ENCODE measurements at places on chromosomes 2 and 18. TPM values are rescaled to one million over a fixed set of nuclear protein-coding genes. Genes with fewer than 3 reads are reported as not detected.

DNA sequence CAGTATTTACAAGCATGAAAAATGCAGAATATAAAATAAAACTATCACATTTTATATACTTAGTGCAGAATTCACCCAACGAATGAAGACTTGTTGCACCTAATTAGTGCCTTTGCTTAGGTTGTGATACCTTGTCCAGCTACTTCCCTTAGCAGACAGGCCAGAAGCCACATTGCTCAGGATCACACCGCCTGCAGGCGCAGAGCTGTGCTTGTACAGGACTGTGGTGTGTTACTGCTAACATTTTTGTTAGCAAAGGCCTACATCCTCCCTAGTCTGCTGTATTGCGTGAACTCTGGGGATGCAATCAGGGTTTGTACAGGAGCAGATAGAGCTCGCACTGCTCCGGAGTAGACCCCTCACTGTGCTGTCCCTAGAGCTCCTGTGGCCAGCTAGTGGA lies 336.9 kb downstream of the CBLN2 start:
- no peak for DNase-seq

DNA sequence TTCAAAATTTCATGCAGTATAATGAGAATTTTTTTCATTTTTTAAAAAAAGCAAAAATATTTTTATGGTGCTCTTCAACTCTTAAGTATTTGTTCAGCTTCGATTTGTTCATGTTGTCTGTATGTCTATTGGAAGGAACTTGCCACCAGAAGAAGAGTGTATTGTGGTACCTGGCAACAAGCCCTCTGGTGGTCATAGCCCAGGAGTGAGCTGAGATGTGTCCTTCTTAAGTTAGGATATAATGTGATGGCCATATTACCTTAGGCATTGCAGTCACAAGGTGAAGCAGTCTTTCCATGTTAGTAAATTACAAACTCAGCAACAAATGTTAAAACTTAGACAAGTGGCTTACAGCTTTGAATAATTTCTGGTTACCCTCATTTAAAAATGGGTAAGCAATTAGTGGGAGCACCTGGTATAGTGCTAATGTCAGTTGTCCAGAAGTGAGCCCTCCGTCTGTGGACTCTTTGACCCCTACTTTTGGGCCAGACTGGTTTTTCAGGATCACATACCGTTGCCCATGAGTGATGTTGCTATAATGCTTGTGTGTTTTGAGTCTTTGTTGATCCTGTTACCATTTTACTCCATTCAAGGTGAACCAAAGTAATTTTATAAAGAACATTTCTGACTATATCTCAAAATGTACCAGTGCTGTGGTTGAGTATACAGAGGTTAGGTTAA lies 57.4 kb downstream of the MYO1B start:
- DNase-seq, result no peak

TCF23 gene
- total RNA-seq, result 0.07 TPM

SAG gene
- total RNA-seq, result 0.04 TPM

FBXO48 gene
- 1.8 TPM for total RNA-seq

DNA sequence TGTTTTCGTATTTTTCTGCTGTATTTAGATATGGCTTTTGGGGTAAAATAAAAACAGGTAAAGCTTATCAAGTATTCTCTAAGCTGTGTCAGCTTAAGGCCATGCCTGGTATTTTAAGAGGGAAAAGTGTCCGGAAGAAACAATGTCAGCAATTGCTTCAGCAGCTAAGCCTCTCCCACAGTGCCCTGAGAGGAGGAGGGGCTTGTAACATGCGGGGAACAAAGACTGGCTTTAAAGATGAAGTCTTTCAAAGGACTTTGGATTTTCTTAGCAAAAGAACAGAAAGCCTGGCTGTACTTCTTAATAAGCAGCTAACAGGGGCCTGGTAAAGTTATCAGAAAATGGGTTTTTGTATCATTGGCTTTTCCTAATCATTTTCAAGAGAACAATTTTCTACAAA lies 102.8 kb downstream of the PXDN start:
- DNase-seq, result no peak

DNA sequence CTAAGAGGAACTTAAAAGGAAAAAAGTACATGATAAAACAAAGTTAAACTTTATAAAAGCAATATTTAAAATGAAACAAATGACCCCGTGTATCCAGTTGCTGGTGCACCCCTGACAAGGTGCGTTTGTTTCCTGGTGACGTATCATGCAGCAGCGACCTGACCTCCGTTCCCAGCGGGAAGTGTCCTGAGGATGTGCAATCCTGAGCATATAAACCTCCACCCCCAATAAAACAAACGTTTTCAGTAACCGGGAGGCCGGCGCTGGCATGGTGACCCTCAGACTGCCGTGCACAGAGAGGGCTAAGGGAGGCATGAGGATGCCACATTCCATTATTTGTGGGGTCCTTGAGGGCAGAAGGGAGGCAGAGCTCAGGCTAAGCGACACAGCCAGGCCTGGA lies 14.8 kb downstream of the SLC66A2 start:
- peak; percentile 4 for DNase-seq

DNA sequence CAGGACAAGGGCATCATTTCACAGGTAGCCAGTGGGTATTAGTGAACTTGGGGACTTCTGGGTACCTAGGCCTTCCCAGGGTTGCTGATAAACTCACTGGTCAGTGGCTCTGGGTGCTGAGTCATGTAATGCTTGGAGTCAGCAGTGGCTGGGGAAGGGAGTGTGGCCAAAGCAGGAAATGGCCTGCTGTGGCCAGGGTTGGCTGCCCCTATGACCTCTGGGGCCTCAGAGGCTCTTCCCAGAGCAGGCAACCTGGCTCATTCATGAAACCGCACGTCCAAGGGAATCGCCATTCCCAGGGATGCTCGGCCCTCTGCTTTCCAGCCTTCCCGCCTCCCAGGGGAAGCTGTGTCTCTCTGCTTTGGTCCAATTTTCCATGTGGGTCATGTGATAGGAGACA lies 294.9 kb downstream of the DYSF start:
- DNase-seq, result no peak

DNA sequence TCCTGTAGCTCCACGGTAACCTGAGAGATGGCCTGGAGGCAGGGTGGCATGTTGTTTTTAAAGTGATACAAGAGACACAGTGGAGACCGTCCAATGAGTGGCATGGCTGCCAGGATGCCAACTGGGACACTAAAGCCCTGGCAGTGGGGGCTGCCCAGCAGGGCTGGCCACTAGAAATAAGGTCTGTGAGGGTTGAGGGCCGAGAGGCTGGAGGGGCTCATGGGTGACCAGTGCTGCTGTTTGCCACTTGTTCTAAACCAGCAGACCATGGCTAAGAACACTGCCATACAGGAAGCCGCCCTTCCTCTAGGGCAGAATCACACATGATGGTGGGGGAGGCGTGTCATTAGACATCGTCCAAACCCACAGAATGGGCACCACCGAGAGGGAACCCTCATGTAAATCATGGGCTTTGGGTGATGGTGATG lies 71.9 kb downstream of the ALPK2 start:
- DNase-seq, result no peak

SNORC gene
- 2.1 TPM for total RNA-seq

CPS1 gene
- 0.20 TPM for total RNA-seq

NTSR2 gene
- not detected for total RNA-seq

TBR1 gene
- total RNA-seq, result 0.02 TPM

DNA sequence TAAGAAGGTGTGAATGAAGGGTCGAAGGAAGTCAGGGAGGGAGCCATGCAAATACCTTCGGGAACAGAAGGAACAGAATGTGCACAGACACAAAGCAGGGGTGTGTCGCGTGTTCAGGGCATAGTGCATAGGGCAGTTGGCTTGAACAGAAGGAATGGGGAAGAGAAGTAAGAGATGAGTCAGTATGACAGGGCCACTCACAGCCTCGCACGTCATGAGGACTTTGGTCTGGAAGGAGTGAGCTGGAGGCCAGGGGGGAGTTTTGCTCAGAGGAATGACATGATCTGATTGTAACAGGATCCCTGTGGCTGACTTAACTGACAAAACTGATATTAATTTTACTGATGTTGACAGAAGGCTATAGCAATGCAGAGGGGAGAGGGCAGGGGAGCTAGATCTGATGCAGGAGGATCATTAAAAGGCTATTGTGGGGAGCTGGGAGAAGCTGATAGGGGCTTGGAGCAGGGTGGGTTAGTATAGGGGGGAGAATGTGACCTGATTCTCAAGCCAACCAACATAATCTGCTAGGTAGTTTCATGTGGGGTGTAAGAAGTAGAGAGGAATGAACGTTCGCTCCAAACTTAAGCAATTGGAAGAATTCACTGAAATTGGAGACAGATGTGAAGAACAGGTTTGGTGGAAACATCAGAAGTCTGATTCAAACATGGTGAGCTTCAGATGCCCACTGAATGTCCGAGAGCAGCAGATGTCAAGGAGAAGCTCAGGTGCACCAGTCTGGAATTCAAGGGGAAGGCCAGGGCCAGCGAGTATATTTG lies 60.4 kb upstream of the COPS8 start:
- DNase-seq, result no peak

- no peak for DNase-seq
These were observed 147.9 kb upstream of the GAREM1 start for GRCh38 chr18:32618546-32618945.

GRCh38 chr2:240637901-240638345 lies 12.6 kb downstream of the GPR35 start:
- no peak for DNase-seq

DNA sequence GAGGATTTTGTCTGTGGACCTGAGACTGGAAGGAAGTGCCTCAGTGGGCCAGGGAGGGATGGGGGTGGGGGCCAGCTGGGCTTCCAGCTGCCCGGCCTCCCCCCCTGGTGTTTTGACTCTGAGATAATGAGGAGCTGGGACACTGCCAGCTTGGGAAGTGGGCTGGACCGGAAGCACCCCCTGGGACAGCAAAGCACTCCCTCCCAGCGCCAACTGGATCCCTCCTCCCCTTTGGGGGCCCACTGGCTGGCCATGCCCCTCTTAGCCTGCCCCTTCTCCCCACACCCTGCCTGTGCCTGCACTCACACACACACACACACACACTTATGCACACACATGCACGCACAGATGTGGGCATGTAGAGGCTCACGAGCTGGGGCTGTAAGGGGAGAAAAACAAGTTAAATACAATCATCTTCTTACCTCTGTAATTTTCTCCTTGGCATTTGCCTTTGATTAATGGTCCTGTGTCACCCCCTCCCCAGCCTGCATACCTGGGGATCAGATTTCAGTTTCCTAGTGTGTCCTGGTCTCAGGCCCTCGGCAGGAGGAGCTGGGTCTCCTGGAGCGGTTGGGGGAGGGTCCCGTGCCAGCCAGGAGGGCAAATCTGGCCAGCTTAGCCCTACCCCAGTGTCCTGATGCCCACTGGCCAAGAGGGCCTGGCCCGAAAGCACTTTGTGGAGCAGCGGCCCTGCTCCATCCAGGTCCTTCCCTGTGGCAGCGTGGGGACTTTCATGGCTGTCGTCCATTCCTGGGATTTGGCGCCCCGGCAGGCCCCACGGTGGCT lies 3.6 kb downstream of the ITM2C start:
- no peak for DNase-seq

DNA sequence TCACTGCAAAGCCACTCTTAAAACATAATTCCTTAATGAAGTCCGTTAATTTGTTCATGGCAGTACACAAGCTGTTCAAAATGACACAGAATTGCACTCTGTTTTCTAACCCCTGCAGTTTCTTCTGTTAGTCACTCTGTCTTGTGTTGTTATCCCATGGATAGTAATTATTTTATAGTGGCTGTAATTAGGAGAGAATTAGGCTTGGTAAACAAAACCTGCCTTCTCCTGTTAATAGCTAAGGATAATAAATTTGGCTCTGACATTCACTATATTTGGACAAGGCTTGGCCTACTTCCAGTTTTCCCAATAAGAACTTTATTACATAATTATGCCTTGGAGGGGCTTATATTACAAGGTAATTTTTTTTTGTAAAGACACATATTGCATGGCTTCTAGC lies 330.3 kb upstream of the FIGN start:
- DNase-seq, result no peak

- DNase-seq, result no peak
These were observed 41.0 kb downstream of the CYBRD1 start for GRCh38 chr2:171563301-171563700.

GRCh38 chr2:144834363-144834762 lies 314.4 kb upstream of the ZEB2 start:
- DNase-seq, result no peak

- DNase-seq, result no peak
These were observed 128.0 kb downstream of the NFATC1 start for GRCh38 chr18:79523736-79524180.

DNA sequence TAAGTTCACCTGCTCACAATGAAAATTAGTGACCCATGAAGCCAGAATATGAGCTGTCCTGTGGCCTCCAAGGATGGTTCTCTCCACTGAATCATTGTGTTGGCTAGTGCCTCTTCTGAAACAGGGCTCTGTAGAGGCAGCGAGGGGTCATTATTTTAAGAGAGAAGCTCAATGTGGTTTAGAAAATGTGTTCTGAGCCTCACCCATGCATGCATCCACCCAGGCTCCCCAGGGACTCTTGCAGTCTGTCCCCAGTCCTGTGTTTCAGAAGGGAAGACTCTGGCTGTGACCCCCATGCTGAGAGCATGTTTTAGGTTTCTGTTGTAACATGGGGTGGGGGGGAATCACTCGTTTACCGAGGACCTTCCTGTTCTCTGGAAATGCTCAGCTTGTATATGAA lies 135.2 kb downstream of the RNF144A start:
- DNase-seq, result no peak

DNA sequence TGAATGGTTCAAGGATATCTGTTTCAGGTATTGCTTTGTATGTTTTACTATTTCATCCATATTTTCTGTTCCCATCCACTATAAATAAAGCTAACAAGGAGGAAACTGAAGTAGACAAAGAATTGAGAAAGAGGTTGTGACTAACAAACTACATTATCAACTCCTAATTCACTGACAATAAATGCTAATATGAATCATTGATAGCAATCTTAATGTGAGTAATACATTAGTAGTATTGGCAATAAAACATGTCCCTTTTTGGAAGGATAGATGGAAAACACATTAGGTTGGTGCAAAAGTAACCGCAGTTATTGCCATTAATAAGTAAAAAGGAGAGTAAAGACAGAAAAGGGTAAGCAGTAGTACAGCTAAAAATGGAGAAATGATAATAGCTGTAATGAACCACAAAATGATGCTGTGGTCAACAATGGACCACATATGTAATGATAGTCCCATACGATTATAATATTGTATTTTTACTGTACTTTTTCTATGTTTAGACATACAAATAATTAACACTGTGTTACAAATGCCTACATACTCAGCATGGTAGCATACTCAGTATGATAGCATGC lies 104.7 kb downstream of the THADA start:
- DNase-seq, result no peak

- DNase-seq, result no peak
These were observed 273.0 kb upstream of the ID2 start for GRCh38 chr2:8408560-8409460.

NMUR1 gene
- total RNA-seq, result not detected

DSC2 gene
- total RNA-seq, result not detected

- no peak for DNase-seq
These were observed 83.1 kb downstream of the FBXO15 start for GRCh38 chr18:74064510-74064909.

IL18R1 gene
- 1.7 TPM for total RNA-seq

MPHOSPH10 gene
- total RNA-seq, result 47.8 TPM

GRCh38 chr2:64145714-64146113 lies 1.5 kb upstream of the PELI1 start:
- no peak for DNase-seq
